ENCODE measurements at places on chromosomes 7 and 10.

- no peak for DNase-seq
Measured at GRCh38 chr10:120212275-120212674, 244.8 kb upstream of the PLPP4 start.

DNA sequence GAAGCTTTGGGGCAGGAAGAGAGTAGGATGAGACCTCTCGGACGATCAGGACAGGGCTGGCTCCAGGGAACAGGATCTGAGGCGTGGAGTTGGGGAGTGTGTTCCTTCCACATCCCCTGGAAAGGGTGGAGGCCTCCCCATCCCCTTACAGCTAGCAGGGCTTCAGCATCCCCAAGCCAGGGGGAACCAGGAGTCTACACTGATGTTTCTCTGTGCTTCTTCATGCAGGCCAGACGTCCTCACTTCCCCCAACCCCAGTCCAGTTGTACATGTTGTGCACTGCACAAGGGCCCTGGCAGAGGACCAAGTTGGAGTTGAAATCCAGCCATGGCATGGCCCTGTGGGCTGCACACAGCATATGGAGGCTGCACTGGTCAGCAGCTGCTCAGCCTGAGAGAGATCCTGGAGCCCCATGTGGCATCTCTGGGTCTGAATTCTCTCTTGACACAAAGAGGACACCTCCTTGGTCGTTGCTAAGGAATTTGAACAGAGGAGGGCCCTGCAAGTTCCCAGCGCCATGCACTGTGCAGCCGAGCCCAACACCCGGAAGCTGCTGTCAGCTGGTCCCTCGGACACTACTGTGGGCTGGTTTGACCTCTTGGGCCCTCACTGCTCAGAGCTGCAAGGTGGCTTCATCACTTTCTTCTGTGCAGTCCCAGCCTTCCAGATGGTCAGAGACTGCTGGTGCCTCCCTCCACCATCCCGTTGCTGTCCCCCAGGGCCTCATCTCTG is 181.1 kb downstream of the DNAJB6 start:
- no peak for DNase-seq

DNA sequence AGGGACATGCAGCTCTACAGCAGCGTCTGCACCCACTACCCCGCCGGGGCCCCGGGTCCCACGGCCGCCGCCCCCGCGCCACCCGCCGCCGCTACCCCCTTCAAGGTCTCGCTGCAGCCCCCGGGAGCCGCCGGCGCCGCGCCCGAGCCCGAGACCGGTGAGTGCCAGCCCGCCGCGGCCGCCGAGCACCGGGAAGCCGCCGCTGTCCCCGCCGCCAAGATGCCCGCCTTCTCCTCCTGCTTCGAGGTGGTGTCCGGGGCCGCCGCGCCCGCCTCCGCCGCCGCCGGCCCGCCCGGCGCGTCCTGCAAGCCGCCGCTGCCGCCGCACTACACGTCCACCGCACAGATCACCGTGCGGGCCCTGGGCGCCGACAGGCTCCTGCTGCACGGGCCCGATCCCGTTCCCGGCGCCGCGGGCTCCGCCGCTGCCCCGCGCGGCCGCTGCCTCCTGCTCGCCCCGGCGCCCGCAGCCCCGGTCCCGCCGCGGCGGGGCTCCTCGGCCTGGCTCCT is 631 bp downstream of the OTUD1 start:
- DNase-seq: no peak

DNA sequence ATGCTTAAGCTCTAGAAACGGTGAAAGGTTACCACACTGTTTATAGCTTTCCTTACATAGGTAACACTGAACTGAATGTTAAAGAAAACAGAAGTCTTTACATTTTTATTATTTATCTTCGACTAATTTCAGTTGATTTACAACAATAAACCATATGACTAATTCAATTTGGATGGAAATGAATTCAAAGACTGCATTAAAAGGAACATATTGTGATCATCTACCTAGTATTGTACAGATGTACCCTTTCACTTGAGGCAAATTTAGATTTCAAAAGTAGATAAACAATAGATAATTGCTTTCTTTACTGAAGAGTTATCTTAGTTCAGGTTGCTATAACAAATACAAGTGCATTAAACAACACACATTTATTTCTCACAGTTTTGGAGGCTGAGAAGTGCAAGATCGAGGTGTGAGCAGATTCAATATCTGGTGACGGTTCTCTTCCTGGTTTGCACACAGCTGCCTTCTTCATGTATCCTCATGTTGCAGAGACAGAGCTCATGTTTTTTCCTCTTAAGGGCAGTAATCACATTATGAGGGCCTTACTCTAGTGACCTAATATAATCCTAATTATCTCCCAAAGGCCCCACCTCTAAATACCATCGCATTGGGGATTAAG is 15.0 kb upstream of the ARMC3 start:
- DNase-seq: no peak

GRCh38 chr7:126696256-126697038 is 556.3 kb downstream of the GRM8 start:
- DNase-seq: no peak

DNA sequence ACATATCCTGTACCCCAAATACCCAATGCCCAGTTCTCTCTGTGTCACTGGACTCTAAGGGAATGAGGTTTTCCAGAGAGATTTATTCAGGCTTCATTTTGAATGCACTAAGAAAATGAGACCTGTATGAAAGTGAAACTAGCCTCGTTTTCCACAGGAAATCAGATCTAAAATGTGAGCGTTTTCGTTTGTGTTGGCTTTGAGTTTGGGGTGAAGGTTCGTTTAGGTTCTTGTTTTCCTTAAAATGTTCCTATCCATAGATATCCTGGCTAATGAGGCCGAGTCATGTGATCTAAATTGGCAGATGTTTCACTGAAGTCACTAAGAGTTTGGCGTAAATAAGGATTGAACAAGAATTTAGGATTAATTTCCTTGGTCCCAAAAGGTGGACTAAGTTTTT is 90.9 kb upstream of the BMPER start:
- DNase-seq: no peak

- no peak for DNase-seq
Measured at GRCh38 chr10:91665842-91666241, 33.0 kb upstream of the PPP1R3C start.

DNA sequence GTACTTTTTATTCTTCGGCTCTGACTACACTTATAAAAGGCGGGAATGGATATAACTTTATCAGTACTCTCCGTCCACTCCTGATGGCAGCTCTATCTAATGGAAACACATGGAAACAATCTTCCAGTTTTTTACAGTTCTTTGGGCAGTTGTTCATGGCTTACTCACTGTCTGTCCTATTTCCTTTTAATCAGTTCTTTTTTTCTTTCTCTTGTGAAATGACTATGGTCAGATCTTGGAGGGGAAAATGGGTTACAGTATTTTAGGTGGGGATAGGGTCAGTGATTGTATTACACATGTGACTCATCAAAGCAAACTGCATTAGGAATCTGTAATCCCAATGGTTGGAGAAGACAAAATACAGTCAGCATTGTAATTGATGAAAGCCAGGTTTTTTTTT is 112.4 kb downstream of the BICC1 start:
- DNase-seq: no peak

- no peak for DNase-seq
Measured at GRCh38 chr10:98396096-98397063, 18.6 kb downstream of the PYROXD2 start.

DNA sequence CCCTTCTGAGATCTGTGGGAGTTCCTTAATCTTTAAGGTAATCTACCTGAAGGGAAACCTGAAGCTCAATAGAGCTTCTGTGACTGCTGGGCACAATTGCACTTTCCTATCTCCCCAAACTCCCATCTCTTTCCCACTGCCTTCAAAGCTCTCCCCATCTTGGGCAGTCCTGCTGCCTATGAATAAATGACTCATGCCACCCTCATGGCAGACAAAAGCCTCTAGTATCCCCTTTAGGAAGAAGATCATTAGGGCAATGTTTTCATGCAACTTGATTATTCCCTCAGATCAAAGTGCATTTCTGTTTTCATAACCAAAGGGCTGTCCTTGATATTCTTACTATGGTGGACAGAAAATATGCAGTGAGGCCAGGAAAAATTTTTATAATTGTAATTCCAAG is 704.9 kb upstream of the LRRN3 start:
- DNase-seq: no peak

DNA sequence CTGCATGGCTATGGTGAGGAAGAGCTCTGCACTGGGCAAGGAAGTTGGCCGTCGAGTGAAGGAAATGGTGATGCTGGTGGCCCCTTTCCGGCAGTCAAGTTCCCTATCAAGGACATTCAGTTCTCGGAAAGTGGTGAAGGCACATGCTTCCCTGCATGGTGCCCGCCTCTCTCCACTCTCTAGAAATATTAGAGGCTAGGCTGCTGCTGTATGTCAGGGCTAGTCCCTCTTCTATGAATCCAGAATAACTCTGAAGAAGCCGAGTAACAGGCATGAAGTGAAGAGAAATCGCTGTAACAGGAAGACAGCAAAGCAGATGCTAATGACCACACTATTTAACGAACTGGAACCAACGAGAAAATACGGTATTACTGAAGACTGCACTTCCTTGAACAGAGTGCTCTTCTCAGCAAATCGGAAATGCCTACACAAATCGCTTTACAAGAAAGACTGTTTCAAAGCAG is 5.4 kb downstream of the IDI1 start:
- no peak for DNase-seq

- no peak for DNase-seq
Measured at GRCh38 chr7:75968561-75969001, 25.8 kb downstream of the TMEM120A start.

- no peak for DNase-seq
Measured at GRCh38 chr7:68348401-68348800, 1249.9 kb upstream of the AUTS2 start.

GRCh38 chr10:57743711-57744110 is 524.0 kb downstream of the IPMK start:
- DNase-seq: no peak

GRCh38 chr10:32577448-32577847 is 131.5 kb downstream of the CCDC7 start:
- no peak for DNase-seq

DNA sequence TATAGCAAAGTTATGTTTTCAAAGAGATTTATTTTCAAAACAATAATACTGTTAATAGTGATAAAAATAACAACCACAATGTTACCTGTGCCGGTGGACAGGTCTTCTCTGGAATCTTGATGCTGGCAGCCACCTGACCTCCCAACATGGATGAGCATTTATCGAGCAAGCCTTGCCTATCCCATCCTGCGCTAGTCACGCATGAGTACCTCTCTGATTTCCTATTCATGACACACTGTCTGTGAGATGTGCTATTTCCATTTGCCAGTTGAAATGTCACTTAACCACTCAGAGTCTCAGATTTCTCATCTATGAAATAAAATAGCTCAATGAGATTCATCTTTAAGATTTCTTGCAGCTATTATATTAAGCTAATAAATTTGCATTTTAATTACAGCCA is 341.2 kb upstream of the VWC2 start:
- DNase-seq: no peak

GRCh38 chr10:127158662-127159061 is 37.7 kb downstream of the INSYN2A start:
- DNase-seq: no peak

DNA sequence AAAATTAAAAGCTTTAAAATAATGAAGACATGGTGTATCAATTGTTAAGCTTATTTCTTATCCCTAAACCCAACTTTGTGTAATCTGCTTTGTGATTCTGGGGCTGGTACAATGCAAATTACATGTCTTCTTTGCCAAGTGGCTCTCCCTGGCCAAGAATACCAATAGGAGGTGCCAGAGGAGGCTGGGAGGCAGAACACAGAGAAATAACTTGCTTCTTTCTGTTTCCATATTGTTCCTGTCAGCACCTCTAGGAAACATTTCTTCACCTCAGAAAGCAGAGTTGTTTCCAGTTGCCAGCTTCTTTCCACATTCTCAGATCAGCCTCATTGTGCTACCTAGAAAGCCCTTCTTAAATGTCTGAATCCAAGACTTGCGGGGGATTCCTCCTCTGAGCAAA is 174.4 kb downstream of the MDFIC start:
- no peak for DNase-seq

DNA sequence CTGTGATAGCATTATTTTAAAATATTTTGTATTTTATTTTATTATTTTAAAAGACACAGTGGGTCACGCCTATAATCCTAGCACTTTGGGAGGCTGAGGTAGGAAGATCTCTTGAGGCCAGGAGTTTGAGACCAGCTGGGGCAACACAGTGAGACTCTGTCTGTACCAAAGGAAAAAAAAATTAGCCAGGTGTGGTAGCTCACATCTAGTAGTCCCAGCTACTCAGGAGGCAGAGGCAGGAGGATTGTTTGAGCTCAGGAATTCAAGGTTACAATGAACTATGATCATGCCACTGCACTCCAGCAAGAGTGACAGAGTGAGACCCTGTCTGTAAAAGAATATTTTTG is 37.1 kb downstream of the FBXL13 start:
- DNase-seq: no peak

GRCh38 chr7:33379891-33380525 is 250.6 kb downstream of the BBS9 start:
- DNase-seq: no peak

GRCh38 chr7:8357536-8357935 is 75.9 kb upstream of the NXPH1 start:
- no peak for DNase-seq

GRCh38 chr10:66552331-66552730 is 373.5 kb upstream of the LRRTM3 start:
- no peak for DNase-seq

GRCh38 chr10:44985175-44985681 is 6.6 kb upstream of the DEPP1 start:
- DNase-seq: no peak

DNA sequence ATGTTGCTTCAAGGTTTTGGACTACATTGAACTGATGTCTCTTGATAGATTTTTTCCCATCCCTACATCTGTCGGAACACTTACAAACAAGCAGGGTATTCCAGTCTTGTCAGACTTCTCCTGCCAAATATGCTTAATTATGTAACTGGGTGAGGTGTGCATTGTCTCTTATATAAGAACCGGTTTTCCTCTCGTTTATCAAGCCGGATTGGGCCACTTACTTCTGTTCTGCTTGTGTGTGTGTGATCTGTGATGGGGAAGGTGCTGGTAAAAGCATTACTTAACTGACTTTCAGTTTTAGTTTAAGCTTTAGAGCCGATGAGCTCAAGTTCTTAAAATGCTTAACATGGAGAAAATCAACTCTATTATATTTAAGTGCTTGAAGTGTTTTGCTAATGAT is 57.9 kb downstream of the OTUD1 start:
- no peak for DNase-seq

GRCh38 chr7:86214734-86215133 is 429.0 kb upstream of the GRM3 start:
- DNase-seq: no peak

DNA sequence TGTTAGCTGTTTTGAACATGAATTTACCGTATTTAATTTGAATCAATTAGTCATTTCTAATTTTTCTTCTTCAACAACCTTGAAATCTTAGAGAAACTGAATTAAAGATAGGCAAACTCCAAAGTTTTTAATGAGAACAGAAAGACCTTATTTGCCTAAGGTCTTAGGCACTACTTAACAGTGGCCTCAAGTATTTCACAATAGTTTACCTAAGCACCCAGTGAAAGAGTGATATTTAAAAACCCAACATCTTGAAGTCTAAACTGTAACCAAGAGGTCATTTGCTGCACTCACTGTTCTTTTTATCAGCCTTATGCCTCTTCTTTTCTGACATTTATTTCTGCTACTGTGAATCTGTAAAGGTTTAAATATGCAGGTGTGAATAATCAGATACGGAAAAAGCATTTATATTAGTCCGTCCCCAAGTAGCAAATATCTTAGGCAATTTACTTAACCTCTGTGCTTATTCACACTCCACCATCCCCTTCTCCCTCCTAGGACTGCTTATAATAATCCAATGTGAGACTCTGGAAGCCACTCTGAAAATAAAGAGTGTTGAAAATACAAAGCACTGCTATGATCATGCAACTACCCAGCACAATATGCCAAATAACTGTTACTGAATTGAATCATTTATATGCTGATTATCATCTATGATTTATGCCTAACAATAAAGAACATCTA is 105.7 kb downstream of the ELAPOR2 start:
- DNase-seq: no peak

- no peak for DNase-seq
Measured at GRCh38 chr7:118232837-118233236, 8.3 kb downstream of the ANKRD7 start.

All from stimulated activated CD4-positive, alpha-beta T cell treated with anti-CD3 and anti-CD28 coated beads, Interleukin-12 subunit alpha, Interleukin-12 subunit beta, amount 100 ng/mL, for 48 hours (primary cell).